ENCODE measurements at places on chromosomes 2 and 18.

DNA sequence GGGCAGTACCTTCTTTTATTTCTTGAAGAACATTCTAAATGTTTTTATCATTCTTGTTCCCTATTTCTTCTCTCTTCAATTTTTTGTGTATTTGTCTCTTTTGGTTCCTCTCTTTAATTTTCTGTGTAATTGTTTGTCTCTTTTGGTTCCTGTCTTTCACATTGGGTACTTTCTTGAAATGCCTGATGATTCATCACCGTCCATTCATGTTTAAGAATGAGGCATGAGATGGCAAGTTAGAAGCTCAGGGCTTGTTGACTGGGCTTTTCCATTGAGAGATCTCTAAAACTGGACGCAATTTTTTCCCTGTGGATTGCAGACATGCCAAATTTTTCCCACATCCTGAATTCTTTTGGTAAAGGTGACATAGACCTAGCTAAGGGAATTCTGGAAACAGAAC lies 33.7 kb upstream of the IL1R2 start:
- no peak for DNase-seq

DNA sequence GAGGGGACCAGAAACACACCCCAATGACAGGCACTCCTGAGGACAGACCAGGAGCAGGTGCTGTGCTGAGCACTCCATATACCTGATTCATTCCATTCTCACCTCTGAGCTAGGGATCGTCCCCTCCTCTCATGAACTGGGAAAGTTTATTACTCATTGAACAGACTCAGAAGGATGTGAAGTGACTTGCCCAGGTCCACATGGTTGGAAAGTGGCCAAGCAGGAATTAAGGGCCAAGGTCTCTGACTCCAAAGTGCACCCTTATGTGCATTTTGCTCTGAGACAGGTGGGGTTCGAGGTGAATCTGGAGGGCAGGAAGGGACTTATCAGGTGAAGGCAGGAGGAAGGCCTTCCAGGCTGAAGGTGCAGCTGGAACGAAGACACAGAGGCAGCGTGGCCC lies 25.1 kb upstream of the PLB1 start:
- no peak for DNase-seq

DNA sequence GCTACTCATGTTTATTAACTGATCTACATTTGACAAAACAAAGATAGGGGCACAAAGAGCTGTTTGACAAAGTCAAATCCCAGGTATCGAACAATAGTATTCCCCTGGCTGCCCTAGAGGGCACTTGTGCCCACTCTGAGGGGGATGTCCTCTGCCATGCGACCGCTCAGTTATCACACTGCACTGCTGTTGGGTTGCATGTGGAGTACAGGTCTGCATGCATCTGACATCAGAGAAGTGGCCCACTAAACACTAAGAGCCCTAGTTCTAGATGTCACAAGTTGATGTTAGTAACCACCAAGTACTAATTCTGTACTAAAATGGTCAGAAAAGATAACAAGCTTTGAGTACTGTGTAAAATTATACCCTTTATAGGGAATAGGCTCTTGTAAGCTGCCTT lies 20.1 kb upstream of the FLACC1 start:
- no peak for DNase-seq

GRCh38 chr2:176018708-176019107 lies 16.6 kb upstream of the LNPK start:
- no peak for DNase-seq

- DNase-seq = no peak
These were observed 92.2 kb upstream of the MBOAT2 start for GRCh38 chr2:9095690-9096089.

GRCh38 chr2:131039908-131040660 lies 53.2 kb downstream of the FAM168B start:
- no peak for DNase-seq
